ENCODE measurements at places on chromosomes 1 and 21.

- DNase-seq: no peak
These were observed 62.3 kb downstream of the LYPLAL1 start for GRCh38 chr1:219235903-219236481.

DNA sequence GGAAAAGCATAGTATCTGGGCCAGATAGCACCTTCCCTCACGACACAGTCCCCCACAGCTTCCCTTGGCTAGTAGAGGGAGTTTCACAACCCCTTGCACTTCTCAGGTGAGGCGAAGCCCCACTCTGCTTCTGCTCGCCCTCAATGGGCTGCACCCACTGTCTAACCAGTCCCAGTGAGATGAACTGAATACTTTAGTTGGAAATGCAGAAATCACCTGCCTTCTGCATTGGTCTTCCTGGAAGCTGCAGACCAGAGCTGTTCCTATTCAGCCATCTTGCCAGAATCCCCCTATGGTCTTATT, 243.2 kb upstream of the FAM78B start:
- no peak for DNase-seq

DNA sequence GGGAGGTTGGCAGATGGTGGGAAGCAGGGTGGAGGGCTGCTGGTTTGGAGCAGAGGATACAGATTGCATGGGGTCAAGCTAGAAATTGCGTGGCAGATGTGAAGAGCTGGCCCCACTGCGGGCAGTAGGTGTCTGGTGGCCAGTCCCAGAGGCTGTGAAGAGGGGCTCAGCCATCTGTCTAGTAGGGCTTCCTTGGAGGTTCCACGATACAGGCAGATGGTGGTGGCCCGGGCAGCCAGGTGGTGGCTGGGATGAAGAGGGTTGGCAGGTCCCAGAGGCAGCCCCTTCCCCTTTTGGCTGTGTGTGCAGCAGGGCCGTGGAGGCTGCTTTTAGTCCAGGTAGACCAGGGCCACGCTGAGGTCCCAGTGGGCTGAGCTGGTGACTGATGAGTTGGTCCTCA, 16.6 kb downstream of the PSEN2 start:
- DNase-seq: no peak

DNA sequence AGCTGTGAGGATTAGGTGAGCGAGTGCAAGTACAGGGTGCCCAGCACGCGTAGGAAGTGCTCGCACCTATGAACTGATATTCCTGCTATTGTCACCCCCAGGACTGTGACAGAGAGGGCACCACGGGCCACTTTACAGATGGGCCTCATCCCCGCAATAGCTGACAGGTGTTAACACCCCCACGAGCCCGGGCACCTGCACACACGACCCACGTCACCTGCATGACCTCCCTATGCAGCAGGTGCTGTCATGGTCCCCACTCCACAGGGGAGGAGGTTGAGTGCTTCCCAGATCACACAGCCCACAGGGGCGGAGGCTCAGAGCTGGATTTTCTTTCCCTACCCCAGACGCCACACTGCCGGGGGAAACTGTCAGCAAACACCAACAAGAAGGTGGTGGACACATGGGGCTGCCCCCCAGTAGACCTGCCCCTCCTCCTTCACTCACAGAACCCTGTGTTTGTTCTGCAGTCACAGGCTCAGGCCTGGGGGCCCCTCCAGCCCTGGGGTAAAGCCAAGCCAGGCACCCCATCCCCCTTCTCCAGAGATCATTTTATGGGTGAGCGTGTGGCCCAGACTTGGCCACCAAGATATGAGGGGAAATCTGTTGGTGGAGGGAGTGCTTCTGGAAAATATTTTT, 465.5 kb downstream of the MATN1 start:
- no peak for DNase-seq

DNA sequence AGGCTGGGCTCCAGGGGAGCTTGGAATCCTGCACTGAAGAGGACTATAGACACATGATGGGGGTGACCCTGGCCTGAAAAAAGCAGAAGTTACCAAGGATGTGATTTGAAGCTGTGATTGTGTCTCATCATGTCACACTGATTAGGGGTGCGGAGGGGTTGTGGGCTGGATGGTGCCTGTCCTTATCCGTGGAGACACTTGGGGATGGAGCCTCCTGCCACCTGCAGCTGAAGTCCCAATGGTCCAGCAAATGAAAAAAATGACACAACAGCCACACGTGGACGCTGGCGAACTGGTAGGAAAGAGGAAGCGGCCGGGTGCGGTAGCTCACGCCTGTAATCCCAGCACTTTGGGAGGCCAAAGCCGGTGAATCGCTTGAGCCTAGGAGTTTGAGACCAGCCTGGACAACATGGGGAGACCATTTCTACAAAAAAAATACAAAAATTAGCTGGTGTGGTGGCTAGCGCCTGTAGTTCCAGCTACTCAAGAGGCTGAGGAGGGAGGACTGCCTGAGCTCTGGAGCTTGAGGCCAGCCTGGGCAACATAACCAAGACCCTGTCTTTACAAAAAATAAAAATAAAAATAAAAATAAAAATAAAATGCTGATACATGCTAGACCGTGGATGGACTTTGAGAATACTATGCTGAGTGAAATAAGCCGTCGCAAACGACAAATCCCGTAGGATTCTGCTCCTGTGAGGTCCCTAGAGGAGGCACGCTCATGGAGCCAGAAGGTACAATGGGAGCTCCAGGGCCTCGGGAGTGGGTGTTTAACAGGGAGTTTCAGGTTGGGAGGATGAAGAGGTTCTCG, 838 bp upstream of the IBA57 start:
- no peak for DNase-seq

DNA sequence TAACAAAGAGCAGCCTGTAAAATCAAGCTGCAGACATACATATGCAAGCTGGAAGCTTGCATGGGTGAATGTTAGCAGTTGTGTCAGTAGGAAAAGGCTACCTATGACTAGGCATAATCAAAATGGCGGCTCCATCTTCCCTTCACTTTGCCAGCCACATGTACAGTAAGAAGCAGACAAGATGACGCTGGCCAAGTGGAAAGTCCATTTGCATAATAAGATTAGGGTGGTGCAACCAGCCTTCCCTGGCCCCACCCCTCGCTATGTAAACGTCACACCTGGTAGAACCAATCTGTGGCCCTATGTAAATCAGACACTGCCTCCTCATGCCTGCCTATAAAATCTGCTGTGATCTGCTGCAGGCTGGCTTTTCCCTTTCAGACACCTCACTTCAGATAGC, 171.9 kb upstream of the USP25 start:
- DNase-seq: no peak

DNA sequence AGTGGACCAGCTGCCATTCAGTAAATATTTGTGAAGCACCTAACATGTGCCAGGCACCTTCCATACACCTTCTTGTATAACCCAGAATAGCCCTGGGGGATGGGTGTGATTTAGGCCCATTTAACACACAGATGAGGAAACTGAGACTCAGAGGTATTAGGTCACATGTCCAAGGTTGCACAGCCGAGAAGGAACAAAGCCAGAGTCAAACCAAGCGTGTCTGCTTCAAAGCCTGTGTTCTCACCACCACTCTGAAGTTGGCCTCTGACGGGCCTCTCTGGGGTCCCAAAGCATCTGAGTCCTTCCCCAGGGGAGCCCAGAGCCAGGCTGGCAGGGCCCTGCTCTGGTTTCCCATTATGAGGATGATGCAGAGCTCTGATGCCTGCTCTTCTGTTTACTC, 65.1 kb downstream of the LACTBL1 start:
- no peak for DNase-seq

GRCh38 chr1:227532019-227532619, 31.2 kb upstream of the ZNF678 start:
- DNase-seq: no peak

DNA sequence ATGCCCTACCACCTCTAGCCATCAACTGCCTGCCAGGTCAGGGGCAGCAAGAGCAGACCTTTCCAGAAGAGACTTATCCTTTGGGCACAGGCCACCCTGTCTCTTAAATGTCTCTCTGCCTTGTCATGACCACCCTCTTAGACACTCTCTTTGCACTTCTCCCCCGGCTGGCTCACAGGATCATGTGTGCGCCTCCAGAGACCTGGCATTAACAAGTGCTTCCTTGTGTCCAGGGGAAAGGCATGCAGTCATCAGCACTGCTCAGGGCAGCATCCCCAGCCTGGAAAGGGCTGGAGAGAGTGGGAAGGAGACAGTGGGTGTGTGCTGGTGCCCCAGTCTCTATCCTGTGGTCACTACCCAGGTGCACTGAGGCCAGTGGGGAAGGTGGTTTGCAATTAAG, 85.2 kb upstream of the TLR5 start:
- no peak for DNase-seq

GRCh38 chr1:175889848-175890247, 146.5 kb upstream of the TNR start:
- DNase-seq: no peak

DNA sequence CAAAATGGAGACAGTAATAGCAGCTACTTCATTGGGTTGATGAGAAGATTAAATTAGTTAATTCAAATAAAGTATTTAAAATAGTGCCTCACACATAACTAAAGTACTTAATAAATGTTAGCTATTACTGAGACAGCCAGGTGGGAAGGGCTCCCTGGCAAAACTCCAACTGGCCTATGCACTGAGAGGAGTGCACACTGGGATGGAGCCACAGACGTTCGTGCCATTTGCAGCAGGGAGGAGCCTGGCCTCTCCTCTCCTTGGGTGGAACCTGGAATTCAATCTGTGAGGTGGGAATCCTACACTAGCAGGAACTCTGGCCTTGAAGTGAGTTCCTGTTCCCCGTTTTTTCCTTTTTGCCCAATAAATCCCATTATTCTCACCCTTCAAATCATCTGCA, 28.1 kb downstream of the SLC5A9 start:
- DNase-seq: no peak

- DNase-seq: no peak
These were observed 6.2 kb downstream of the TGFBR3 start for GRCh38 chr1:91879733-91880132.

GRCh38 chr1:44318097-44319088, 36.7 kb downstream of the ERI3 start:
- DNase-seq: no peak

DNA sequence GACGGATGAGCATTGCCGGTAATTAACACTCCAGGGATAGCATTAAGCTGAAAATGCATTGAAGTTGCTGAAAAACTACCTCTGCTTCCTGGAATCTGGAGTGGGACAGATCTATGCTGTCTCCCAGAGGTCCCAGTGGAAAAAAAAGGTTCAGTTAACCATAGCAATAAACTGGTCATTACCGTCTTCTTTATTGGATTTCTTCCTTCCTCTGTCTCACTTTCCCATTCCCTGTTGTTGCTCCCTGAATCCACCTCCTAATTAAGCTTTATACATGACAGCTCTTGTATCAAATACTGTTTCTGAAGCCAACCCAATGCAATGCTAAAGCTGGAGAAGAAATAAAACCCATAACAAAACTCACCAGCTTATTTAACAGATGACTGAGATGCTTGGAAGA, 1805.9 kb downstream of the NCAM2 start:
- no peak for DNase-seq

GRCh38 chr1:211910913-211911485, 80.4 kb upstream of the LPGAT1 start:
- DNase-seq: no peak

DNA sequence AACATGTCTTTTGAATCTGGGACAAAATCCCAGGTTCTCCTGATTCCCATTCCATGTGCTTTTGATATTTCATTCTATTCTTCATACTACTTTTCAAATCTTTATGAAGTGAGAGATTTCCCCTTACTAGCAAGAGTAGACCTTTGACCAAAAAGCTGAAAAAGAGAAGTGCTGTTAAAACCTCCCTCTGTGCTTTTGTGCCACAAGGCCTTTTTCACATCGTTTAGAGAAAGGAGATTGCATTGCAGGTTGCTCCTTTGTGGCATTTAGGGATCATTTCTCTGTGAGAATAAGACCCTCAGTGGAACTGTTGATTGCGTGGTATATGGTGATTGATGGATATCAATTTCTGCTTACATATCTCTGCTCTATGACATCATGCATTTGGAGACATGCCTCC, 148.8 kb downstream of the TGFB2 start:
- DNase-seq: no peak

DNA sequence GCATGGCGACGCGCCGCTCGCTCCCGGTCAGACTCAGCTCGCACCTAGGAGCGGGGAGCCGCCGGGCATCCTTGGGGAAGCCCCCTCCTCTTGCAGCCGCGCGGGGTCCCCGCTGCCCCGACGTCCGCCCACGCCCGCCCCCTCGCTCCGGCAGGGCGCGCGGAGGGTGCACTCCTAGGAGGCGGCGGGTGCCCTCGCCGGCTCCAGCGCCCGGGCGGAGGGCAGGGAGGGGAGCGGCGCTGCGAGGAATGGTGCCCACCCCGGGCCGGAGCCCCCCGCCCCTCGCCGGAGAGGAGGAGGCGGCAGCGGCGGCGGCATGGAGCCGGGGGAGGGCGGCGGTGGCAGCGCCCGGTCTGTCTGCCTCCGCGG, 488 bp downstream of the FAM78B start:
- DNase-seq: no peak

GRCh38 chr1:213977486-213977842, 10.3 kb upstream of the PROX1 start:
- DNase-seq: no peak

DNA sequence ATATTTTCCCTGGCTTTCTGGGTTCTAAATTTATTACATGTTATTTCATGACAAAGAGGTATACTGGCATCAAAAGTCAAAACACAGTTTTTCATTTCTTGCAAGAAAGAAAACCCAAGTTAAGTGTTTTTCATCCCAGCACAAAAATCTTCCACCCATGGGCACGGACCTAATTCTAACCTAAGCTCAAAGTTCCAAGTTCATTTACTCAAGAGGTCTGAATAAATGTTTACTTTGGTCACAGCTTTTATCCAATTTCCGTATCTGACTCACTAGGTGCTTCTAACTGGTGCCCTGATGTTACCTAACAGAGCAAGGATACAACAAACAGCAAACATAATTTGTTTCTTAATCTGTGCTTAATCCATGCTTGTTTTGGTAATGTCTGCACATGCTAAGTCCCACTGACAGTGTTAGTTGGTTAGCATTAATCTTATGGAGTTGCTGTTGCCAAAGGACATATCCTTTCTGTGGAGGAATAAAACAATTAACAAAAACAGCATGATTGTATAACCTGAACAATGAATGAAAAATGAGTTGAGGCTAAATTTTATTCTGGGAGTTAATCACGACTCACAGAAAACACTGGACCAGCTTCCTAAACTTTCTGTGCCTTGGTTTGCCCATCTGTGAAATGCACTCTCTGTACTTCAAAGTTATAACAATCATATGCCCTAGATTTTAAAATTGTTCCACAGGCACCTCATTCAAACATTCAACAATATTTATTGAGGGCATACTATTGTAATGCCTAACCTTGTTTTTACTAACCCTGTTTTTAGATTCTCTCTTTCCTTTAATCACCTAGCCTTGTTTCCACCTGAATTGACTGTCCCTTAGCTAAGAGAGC, 4.2 kb upstream of the CHD1L start:
- DNase-seq: no peak

- no peak for DNase-seq
These were observed 60.4 kb upstream of the IFNAR2 start for GRCh38 chr21:33169359-33169758.

GRCh38 chr1:204706838-204707509, 21.4 kb upstream of the LRRN2 start:
- DNase-seq: no peak

DNA sequence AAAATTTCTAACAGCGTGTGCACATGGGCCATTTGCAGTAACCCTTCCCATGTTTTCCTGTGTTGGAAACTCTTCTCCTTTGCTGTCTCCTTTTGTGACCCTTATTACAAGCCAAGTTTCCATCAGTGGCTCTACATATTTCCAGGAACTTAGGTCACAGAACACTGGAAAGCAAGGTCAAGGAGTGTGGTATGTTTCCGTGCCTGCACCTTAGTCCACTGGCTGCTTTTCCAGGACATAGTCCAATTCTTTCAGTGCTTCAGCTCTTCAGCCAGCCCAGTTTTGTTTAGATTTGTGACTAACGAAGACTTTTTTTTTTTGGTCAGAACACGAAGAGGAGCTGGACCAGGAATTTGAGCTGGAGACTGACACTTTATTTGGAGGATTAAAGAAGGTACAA, 33.8 kb downstream of the HHAT start:
- DNase-seq: no peak
